ENCODE measurements at places on chromosomes 13 and 19. TPM values are rescaled to one million over a fixed set of nuclear protein-coding genes. Genes with fewer than 3 reads are reported as not detected.

CGB8 gene
- 4.1 TPM for total RNA-seq

FGF14 gene
- not detected for total RNA-seq

RFPL4AL1 gene
- total RNA-seq: not detected

ZNF284 gene
- 0.50 TPM for total RNA-seq

ZNF558 gene
- 6.4 TPM for total RNA-seq

Data from A549 treated with ZK216348 at 1 μM for 4 hours (cell line).